Stimulated activated CD4-positive, alpha-beta T cell treated with anti-CD3 and anti-CD28 coated beads, Interleukin-2, amount 100 ng/mL, for 4 hours (primary cell): ENCODE measurements at places on chromosomes 13 and 19.

GRCh38 chr19:7979011-7979410, 26.4 kb downstream of the ELAVL1 start:
- no peak for DNase-seq

DNA sequence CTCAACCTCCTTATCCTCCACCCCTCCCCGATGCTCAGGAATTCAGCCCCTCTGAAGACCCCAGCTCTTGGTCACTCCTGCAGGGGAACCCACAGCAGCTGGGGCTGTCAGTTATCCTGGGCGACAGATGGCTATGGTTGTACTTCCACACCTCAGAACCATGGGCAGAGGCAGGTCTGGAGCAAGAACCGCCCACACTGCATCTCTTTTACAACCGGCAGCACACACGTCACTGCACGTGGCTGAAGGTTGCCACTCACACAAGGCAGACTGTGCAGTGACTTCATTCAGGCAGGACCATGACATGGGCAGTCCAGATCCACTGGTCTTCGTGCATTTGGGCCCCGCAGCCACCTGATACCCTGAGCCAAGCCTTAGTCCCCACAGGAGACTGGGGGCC, 21.5 kb upstream of the SDHAF1 start:
- no peak for DNase-seq

- DNase-seq = no peak
These were observed 1512.0 kb downstream of the SLITRK1 start for GRCh38 chr13:82370316-82370715.

GRCh38 chr19:41410336-41411054, 12.9 kb downstream of the BCKDHA start:
- DNase-seq = no peak

DNA sequence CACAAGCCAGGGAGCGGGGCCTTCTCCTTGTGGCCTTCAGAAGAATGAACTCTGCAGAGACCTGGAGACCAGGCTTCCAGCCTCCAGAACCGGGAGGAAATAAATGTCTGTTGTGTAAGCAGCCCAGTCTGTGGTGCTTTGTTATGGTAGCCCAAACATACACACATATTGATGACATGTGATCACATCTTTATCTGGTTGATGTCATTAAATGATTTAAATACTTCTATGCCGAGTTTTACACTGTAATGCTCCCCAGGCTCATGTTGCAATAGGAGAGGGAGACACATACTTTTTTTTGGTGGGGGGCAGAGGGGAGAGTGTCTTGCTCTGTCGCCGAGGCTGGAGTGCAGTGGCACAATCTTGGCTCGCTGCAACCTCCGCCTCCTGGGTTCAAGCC, 188.0 kb upstream of the IRS2 start:
- DNase-seq = no peak

DNA sequence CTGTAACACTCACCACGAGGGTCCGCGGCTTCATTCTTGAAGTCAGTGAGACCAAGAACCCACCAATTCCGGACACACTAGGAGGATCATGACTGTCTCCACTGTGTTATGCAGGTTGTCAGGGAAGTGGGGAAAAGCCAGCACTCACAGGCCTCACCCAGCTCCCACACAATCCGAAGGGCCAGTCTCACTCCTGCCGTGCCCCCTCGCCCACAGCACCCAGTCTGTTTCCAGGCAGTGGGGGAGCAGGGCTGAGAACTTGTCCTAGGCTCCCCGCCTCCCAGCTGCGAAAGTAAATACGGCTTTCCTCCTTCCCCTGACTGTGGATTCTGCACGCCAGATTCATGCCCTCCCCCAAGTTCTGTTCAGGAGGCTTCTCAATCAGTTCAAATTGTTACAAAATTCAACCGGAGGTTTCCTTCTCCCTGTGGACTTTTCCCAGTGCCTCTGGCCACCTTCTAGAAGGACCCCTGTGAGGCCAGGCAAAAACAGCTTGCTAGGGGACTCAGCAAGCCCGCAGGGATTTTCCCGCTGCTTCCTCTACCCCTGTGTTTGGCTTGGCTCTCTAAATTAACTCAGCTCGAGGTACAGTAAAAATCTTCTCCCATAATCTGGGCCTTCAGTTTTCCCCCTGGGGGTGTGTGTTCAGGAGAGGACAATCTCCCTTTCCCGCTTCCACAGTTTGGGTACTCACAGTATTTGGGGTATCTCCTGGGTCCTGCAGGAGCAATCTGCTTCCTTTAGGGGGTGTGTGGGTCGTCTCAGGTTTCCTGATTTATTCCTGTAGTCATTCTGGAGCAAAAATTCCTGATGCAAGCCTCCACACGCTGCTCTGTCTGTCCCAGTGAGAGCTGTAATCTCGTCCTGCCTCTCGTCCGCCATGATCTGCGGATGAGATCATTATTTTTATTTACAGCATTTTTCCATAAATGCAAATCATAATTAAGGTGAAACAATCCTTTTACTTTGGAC, 899.8 kb downstream of the GPC5 start:
- no peak for DNase-seq

DNA sequence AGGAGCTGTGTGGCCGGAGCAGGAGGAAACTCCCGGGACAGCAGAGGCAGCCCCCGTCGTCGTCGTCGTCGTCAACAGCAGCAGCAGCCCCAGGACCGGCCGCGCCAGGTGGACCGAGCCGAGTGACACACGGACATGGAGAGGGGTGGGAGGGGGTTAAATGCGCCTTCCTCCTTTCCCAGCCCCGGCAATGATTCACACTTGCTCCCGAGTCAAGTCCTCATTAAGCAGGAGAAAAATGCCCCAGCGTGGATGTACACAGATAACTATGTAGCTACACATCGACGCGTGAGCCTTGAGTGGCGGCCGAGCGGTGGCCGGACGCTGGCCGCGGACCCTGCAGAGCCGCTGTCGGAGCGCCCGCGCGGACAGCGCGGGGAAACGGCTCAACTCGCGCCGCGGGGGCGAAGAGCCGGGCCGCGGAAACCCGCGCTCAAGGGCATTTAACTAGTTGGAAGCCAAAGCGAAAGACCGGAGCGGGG, 645 bp downstream of the UBL3 start:
- peak; percentile 5 for DNase-seq

DNA sequence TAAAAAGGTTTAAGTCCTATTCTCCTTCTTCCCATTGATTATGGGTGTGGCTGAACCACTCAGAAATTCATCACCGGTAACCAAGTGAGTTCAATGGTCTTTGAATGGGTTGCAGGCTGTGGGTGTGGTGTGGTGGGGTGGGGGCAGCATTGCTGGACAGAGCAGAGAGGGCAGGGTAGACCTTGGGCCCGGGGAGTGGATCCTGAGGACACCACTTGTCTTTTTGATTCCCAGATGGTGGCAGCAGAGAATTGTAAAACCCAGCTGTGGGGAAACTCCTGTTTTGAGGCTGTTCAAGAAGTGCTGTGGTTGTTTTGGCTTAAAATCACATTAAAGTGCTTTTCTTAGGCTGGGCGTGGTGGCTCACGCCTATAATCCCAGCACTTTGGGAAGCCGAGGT, 45.8 kb upstream of the RGCC start:
- peak; percentile 19 for DNase-seq

GRCh38 chr19:38004521-38005223, 97.7 kb downstream of the SIPA1L3 start:
- DNase-seq = no peak

- DNase-seq = no peak
These were observed 10.8 kb downstream of the GYS1 start for GRCh38 chr19:48982280-48982679.

- DNase-seq = no peak
These were observed 1.0 kb downstream of the PCID2 start for GRCh38 chr13:113207460-113207859.

DNA sequence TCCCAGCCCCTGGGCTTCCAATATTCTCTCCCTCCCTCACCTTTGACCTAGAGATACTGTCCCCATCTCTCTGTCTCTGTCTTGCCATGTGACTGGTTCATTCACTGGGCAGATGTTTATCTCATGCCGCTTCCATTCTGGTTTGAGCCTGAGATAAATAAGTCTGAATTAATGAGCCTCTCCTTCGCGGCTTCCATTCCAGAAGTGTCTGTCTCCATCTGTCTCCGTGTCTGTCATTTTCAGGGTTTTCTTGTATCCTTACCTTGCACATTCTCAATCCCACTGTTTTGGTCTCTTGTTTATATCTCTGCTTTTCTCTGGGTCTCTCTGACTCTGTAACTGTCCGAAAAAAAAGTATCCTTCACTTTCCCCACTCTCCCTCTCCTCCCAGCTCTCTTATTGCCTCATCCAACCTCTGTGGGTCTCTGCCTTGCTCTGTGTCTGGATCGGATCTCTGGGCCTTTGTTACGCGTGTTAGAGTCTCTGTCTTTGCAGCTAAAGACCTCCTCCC, 4.3 kb downstream of the SPHK2 start:
- DNase-seq = no peak

DNA sequence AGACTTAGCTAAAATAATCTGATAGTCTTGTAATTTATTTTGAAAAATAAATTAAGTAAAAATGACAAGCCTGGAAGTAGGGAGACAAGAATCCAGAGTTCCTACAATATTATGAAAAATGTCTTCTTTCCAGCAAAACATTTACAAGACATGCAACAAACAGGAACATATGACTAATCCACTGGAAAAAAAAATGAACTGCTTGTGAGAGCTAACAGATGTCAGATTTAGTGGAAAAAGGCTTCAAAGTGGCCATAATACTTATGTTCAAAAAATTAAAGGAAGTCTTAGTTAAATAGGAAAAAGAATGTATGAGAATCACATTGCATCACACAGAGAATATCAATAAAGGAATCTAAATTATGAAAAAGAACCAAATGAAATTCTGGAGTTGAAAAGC, 2082.0 kb upstream of the PCDH20 start:
- no peak for DNase-seq

- DNase-seq = no peak
These were observed 36.2 kb downstream of the METTL21C start for GRCh38 chr13:102658660-102659059.

- no peak for DNase-seq
These were observed 1449.8 kb upstream of the MIR17HG start for GRCh38 chr13:89897681-89898080.

DNA sequence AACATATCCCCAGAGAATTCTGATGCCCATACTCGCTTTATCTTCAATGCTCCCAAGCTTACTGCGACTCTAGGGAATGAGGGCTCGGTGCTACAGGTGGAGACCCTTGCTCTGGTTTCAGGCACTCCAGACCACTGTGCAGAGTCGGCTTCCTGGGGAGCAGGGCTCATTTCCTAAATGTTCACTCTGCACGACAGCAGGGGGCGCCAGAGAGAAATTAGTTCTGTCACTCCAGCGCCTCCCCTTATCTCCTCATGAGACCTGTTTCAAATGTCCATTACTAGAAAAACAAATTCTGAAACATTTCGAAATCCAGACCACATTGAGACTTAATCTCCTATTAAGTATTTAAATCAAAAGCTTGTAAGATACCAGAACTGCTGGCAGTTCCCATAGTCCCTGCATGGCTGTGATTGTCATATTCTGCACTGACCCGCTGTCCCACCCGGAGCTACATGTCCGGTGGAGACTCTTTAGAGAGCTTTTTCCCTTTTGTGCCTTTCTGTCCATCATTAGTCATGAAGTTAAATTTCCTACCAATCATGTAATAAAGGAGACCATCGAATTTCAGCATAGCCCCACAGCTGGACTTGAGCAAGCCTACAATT, 22.4 kb downstream of the EPSTI1 start:
- peak; percentile 61 for DNase-seq
